Aorta (tissue), 5 donors: ENCODE measurements at places on chromosomes 4 and X.
A peak's percentile ranks its signal among the peaks of the same experiment; 100 is the strongest.

DNA sequence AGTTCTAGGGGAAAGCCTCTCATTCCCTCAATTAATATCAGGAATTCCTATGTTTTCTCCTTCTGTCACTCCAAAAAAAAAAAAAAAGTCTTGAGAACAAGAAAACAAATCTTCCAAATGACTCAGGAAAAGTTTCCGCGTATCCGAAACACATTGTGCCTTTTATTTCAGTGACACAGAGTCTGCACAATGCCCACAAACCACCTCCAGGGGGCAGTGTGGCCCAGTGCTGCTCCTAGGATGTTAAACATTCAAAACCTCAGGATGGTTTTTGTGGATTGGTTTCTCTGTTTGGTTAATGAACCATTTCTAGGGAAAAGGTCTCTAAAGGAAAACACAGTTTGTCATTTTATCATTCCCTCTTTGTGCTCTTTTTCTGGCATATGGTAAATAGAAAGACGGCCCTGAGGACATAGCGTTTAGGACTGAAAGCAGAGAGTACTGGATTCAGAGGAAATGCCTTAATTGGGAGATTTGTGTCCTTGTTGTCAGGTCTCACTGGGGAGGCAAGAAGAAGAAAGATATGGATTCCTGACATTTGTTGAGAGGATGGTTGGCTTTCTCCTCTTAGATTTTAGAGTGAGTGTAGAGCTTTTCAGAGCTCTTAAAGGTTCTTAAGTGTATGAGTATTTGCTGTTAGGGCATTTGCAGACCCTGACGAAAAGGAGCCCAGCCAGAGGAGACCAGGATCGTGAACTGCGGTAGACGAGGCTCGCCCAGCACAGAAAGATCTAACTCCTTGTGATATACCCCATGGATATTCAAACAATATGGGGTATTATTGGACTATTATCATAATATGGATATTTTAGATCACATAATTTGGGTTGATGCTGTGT is 65.7 kb upstream of the MAP9 start:
- peak; percentile 85 for DNase-seq

GRCh38 chr4:182483685-182484084 is 240.5 kb downstream of the TENM3 start:
- DNase-seq: no peak

- no peak for DNase-seq
Observed at GRCh38 chrX:9890681-9891091, 76.5 kb upstream of the CLDN34 start.

- DNase-seq: no peak
Observed at GRCh38 chrX:145068450-145068849, 178.9 kb upstream of the SPANXN1 start.

- DNase-seq: no peak
Observed at GRCh38 chrX:46710425-46710824, 48.5 kb downstream of the SLC9A7 start.
